ENCODE measurements at places on chromosomes 3 and 15.

DNA sequence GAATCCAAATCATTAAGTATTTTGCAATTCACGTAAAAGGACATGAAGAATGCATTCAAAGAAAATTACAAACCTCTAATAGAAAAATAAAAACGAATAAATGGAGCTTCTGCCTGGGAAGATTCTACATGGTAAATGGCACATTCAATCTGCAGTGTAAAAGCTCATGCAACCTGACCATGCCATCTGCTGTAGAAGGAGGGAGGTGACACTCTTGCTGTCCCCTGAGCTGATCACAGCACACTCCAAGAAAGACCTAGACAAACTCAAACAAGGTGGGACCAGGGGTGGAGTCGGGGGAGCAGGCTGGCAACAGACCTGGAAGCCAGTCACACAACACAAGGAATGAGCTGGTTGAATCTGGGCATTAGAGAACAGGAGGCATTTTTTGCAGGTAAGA is 101.8 kb downstream of the BDH1 start:
- DNase-seq: peak; percentile 27

GRCh38 chr3:173249457-173249856 is 108.4 kb upstream of the SPATA16 start:
- no peak for DNase-seq

DNA sequence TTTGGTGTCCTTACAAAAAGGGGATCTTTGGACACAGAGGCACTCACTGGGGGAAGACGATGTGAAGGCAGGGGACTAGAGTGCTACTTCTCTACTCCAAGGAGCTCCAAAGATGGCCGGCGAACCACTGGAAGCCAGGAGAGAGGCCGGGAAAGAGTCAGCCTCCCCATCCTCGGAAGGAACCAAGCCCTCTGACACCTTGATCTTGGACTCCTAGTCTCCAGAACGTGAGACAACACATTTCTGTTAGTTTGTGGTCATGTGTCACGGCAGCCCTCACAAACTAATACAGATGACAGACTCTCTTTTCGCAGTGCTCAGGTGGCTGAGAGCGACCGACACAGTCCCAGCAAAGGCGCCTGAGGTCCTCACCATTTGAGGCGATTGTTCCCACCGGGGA is 24.4 kb upstream of the ATP2B2 start:
- DNase-seq: no peak

DNA sequence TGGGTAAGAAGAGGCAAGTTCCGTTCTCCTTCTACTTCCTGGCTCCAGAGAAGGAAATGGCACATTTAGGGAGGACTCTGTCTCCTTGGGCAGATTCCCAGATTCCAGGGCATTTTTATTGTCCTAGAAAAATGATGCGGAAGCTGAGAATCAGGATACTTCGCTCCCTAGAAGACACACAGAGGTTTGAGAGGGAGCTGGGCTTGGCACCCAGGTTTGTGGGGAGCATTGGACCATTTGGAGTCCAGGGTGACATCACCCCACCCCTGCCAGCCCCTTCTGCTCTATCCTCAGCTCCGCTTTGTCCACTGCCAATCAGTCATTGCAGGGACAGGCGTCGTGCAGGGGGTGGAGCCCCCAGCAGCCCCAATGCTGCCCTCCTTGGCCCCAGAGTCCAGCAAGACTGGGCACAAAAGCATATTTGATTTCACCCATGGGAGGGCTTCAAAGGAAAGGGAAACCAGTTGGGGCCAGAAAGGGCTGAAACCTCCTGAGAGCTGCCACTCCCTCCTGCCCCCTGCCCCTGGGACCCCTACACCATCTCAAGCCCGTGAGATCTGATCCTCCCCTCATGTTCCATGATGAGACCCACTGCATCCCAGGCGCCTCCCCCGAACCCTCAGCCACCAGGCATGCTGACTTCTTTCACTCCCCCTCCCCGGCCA is 129.8 kb upstream of the MEF2A start:
- no peak for DNase-seq

DNA sequence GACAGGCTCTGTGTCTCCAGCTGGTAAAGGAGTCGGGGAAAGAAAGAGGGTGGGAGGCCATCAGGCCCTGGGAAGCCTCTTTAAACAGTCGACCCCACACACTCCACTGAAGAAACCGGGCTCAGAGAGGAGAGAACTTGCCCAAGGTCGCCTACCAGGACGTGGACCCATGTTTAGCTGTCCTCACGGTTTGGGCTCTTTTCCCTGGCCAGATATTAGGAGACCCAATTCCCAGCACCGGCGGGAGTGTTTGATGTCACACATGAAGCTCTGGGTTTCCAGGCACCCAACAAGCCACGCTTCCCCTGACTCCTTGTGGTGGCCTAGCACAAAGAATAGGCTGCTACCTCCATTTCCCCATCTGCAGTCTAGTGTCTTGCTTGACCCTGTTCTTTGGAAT is 52.2 kb upstream of the GRIP2 start:
- DNase-seq: no peak

- DNase-seq: no peak
Observed at GRCh38 chr15:64530918-64531317, 70.5 kb downstream of the ZNF609 start.

DNA sequence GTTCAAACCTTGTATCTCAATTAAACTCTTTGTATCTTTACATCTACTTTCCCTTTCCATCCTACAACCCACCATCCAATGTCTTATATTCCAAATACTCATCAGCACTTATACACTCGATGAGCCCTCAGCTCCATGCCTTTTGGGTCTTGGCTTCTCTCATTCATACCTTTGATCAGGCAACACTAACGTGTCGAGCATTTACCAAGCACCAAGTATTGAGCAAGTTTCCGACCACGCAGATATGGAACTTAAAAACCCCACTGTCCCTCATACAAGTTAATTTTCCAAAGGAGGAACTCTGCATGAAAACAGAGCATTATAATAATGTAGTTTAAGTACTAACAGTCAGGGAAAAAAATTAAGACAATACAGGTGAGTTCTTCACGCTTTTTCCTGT is 102.8 kb downstream of the IL1RAP start:
- no peak for DNase-seq

GRCh38 chr15:100147828-100148227 is 193.9 kb downstream of the ADAMTS17 start:
- no peak for DNase-seq

DNA sequence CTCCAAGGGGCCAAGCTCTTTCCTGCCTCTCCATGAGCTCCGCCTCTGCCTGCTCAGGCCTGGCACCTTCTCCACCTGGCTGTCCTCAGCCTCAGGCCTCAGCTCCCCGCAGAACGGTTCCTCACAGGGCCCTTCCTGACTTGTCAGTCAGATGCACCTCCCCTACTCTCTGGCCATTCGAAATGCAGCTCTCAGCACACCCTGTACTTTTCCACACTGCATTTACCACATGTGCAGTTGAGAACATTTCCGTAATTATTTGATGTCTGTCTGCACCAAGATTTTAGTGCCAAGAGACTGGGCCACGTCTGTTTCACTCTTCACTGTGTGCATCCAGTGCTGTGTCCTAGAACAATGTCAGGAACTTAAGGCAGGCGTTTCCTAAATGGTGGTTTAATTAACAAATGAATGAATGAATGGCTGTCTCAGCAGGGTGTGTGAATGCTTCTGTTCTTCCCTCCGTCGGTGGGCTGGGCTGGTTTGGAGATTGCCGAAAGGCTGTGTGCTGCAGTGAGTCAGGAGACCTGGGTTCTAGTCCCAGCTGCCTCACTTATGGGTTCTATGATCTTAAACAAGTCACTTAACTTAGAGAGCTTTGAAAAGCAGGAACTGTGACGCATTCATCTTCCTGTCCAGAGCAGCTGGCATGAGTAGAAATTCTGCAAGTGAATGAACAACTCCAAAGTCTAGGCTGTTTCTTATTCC is 5.4 kb downstream of the MUC4 start:
- no peak for DNase-seq

- no peak for DNase-seq
Observed at GRCh38 chr15:98628216-98628615, 20.1 kb upstream of the IGF1R start.

- DNase-seq: no peak
Observed at GRCh38 chr3:181956122-181956521, 244.4 kb downstream of the SOX2 start.

- no peak for DNase-seq
Observed at GRCh38 chr15:48993380-48993779, 29.7 kb upstream of the SHC4 start.

DNA sequence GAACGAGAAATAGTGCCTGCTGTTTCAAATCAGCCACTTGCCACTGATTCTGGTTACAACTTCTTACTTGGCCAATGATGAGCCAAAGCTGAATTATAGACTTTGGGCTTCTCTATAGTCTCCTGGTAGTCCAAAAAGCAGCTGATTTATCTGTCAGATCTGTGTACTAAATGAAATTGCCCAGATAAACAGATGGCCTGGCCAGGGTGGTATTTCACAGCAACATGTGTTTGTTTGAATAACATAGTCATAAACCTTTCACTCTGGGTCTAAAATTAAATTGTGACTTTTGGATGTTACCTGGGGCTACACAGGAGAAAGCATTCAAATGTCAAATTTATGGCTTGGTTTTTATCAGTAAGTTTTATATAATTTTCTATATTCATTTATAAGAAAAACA is 147.0 kb downstream of the NECTIN3 start:
- DNase-seq: no peak

DNA sequence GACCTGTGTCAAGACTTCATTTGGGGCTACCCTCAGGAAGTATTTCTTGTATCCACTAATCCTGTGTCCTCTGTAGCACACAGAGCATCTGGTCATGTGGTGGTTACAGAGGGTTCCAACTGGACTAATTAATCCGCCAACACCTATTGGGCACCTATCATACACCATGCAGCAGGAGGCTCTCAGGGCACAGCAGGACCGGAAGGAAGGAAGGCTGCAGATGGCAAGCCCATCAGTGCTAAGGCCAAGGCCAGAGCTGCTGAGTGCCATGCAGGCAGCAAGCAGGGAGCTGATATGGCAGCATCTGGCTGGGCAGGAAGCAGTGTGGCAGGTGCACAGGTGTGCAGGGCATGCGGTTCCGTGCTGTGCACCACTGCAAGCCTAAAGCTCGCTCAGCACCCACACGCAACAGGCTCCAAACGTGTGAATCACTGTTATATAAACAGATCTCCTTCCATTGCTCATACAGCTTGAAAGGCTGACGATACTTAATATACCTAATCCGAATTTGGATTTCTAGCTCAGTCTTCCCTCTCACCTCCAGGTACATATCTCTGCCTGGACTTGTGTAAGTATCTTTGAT is 64.4 kb upstream of the SNRPA1 start:
- DNase-seq: no peak

DNA sequence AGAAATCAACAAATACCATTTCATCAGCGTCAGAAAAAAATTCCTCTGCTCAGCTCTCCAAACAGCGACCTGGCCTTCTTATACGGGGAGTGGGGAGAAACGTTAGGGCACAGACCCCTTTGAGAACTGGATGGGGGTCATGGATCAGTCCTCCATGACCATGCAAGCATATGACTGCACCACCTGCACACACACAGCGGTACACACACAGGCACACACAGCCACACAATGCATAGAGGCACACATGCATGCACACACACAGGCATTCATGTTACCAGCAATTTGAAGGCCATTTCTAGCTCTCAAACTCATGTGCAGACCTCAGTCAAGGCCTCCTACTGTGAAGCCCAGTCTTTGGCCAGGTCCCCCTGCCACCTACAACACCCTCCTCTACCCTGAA is 50.2 kb downstream of the SLC41A3 start:
- no peak for DNase-seq

DNA sequence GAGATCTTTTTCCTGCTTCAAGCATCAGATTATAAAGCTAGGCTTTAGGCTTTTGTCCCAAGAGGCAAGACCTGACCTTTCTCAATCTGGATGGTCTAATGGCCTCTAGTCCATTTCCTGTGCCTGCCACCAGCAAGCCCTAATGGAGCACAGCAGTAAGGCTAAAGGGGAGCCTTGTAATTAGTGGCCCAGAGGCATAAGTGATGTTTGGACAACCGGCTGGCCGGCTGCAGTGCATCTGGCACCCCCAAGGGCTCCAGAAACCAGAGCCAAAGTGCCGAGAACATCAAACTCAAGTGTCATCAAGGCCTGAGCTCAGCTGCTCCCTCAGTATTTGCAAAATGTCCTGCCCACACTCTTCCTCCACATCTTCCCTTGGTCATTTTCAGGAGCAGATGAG is 31.9 kb upstream of the RTP4 start:
- no peak for DNase-seq

- DNase-seq: peak; percentile 79
Observed at GRCh38 chr3:48507256-48508061, 3.5 kb upstream of the SHISA5 start.

GRCh38 chr3:170352936-170353335 is 4.6 kb upstream of the SKIL start:
- DNase-seq: no peak
